Globus pallidus (tissue), 1 donor: ENCODE measurements at places on chromosomes 12 and 14.

DNA sequence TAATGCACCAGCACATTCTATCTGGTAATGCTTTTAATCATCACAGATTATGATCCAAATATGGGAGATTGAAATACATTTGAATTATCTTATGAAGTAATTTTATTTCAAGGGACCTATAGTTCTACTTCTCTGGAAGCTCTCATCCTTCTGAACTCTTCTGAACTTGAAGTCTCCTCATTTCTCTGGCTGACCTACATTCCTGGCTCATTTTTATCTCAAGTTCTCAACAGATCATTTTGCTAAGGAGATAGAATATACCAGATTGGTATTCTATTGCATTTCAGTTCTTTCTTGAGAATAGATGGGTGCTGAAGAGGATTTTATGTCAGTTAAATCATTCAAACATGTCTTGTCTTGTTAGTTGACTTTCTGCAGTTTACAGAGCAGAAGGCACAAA, 7.9 kb downstream of the HMGA2 start:
- no peak for DNase-seq

DNA sequence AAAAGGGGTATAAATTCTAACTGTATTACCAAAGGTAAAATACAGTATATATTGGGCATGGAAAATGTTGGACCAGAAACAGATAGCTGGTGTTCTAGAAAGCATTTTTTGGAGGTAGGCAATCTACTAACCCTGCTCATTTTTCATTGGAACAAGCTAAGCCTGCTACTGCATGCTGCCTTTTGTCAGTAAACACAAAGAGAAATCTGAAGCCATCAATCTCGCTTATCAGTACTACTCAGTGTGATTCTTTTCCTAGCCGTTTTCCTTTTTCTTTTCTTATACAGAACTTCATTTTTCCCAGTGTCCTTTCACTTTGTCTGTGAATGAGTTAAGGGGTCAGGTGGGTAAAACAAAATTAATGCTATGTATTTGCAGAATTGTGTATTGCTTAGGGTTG, 312.3 kb downstream of the NPAS3 start:
- no peak for DNase-seq

- no peak for DNase-seq
Measured at GRCh38 chr14:101480747-101481530, 80.4 kb upstream of the DIO3 start.

- DNase-seq, result peak; percentile 83
Measured at GRCh38 chr14:64671591-64671990, 32.6 kb upstream of the PLEKHG3 start.

DNA sequence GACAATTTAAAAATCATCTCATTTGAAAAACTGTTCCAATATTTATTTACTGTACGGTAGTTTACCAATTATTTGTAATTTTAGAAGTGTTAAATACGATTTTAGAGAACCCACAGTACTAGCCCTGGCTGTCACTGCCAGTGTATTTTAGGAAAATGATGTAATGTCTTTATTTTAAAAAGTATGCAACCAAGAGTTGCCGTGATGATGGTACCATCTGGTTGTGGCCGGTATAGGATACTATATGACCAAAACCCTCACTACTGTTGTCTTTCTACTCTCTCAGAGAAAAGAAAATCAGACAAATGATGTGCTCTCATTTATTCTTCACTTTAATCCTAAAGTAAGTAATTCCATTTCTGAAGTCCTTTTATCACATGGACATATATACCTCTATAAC, 395.0 kb downstream of the FOXG1 start:
- no peak for DNase-seq

- DNase-seq, result no peak
Measured at GRCh38 chr12:91173124-91173523, 9.5 kb downstream of the DCN start.

DNA sequence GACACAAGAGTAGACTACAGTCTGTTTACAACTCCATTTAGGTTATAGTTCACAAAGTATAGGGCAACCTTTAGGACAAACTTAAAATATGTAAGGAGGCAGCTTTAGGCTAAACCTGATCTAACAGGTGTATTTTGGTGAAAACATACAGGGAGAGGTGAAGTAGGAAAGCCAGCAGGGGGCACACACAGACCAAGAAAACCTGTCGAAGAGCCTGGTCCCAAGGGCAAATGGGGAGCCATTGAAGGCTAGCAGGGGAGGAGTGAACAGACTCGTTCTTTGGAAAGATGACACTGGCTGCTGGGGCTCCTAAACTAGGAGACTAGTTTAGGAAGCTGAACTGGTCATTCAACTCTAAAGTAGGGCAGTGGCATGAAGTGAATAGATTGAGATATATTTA, 138.8 kb upstream of the WSCD2 start:
- DNase-seq, result no peak

GRCh38 chr12:28830491-28830890, 318.6 kb upstream of the FAR2 start:
- DNase-seq, result no peak

GRCh38 chr12:130952171-130952954, 1.3 kb upstream of the ADGRD1 start:
- DNase-seq, result no peak

DNA sequence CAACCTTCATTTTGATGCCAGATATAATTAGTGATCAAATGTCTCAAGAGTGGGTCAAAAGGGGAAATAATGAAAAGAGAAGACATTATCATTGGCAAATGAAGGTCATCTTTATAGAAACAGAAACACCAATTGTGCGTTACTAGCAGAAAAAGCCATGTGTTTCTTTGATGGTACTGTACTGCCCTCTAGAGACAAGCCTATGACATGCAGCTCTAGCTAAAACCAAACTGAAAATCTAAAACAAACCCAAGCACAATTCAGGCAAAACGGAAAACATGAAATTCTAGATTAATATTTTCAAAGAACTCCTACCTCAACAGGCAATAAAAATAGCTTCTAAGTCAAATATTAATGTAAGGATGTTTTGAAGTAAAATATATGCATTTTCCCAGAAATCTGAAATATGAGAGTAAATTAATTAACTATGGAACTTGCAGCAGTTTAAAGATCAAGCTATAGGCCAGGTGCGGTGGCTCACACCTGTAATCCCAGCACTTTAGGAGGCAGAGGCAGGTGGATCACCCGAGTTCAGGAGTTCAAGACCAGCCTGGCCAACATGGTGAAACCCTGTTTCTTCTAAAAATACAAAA, 115.4 kb downstream of the KLHL28 start:
- DNase-seq, result peak; percentile 47

DNA sequence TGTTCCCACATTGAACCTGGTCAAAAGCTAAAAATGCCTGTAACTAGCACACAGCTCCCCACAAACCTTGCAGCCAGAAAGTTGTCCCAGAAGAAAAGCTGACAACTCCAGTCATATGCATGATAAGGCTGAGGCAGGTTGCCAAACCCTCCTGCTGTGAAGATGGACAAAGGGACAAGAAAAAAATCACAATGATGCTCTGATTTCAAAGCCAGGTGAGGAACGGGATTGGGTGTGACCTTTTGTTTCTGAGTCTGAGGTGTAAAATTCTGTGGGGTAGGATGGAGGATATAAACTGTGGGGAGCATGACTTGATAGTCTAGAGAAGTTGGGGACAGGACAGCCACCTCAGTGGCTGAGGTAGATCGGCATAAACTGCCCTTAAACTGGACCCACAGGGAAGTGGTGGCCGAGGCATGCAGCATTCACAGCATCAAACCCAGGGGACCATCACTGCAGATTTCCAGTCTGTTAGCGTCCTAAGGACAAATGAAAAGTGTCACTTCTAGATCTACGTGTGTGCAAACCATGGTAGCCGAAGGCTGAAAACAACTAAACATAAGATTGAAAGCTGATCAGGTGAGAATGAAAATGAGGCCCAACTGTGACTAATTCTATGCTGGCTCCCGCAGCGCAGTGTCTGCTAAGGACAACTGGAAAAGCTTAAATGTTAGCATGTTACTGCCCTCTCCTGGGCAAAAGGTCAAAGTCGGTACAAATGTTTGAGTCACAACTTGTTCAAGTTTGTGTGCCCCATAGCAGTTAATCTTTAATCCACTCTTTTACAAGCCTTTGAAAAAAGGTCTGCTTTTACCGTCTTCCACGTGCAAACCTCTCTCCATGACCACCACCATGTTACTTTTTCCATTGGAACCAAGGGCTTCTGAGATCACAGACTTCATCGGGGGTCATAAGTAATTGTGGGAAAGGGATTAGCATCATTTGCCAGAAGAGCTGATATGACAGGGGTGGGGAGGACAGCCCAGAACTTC, 39.8 kb downstream of the GRIN2B start:
- peak; percentile 43 for DNase-seq

- DNase-seq, result no peak
Measured at GRCh38 chr12:124484526-124484953, 82.9 kb downstream of the NCOR2 start.

GRCh38 chr14:71245659-71246361, 338.6 kb downstream of the PCNX1 start:
- DNase-seq, result no peak

DNA sequence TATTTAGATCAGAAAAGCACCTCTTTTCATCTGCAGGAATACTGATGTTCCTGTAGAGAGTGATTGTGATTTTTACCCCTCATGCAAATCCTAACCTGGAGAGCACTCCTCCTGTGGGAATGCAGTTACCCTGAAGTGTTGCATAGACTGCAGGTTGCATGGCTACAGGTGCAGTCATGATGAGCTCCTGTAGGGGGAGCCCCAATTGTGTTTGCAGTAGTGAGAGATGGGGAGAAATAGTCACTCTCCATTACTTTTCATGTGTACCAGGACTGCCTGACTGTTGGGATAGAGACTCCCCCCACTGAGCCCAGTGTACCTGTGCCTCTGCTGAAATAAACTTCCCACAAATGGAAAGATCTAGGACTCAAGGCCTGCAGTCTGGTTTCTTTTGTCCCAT, 1086.5 kb downstream of the SLC6A15 start:
- DNase-seq, result peak; percentile 37

GRCh38 chr14:92645841-92646478, 102.5 kb downstream of the LGMN start:
- DNase-seq, result no peak

DNA sequence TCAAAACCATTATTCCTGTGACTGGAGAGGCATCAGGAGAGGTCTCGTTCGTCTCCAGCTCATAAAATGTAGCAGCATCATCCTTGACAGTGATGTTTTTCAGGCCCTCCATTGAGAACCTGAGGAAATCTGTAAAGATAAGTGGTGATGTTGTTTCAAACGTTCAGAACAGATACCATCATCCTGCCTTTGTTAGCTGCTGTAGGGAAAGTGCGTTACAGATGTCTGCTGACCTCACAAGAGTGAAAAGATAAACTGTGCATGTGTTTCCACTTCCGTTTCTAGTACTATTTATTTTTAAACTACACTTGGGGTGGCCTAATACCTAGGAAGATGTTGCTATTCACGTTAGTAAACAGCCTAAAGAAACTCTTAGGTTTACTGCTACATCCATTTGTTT, 28.4 kb downstream of the BCL2L14 start:
- no peak for DNase-seq

DNA sequence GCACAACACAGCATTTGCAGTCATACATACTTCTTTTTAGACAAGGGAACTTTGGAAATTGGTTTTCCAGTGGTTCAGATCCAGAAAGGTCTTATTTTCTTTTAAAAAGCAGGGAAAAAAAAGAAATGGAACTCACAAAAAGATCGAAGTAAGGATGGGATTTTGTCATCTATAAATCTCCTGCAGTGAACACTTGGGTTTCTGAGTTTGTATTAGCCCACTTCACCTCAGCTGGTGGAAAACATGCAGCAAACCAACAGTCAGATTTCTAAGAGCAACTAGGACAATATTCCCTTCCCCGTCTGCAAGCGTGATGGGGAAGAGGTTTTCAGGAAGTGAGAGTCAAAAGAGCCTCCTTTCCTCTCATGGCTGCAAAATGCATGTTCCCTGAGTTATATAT, 4.6 kb downstream of the MYF5 start:
- DNase-seq, result no peak

DNA sequence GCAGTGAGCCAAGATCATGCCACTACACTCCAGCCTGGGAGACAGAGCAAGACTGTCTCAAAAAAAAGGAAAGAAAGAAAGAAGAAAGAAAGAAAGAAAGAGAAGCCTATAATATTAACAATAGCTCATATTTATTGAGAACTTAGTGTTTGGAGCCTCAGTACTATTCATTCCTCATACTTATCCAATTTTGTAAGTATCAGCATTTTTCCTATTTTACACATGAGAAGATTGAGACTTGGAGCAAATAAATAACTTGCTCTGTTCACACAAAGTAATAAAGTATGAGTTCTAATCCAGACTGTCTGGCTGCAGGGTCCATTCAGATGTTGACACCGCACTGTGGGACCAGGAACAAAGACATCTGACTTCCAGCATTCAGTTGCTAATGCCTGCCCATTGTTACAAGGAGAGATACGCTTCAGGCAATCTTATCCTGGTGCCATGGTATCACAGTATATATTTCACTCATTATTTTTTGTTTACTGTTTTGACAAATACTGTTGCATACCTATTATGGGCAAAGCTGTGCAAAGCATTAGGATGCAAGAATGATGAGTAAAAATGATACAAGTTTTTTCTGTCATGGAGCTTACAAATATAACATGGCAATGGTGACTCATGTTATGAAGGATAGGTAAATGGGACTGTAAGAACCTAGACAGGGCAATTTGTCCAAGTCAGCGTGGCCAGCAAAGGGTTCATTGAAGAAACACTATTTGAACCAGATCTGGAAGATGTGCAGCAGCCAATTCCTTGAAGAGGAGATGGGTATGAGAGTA, 21.4 kb upstream of the TMTC2 start:
- no peak for DNase-seq

DNA sequence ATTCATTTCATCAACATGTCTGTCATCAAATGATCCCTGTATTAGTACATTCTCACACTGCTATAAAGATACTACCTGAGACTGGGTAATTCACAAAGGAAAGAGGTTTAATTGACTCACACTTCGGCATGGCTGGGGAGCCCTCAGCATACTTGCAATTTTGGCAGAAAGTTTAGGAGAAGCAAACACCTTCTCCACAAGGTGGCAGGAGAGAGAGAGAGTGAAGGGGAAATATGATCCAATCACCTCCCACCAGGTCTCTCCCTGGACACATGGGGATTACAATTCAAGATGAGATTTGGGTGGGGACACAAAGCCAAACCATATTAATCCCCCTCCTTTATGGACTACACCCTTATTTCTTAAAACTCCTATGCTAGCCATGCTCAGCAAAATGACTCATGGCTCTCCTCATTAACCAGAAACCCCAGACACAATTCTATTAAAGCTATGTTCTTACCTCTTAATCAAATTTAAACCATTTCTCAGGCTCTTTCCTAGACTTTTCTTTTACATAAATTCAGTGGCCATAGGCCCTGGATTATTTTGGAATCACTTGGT, 932.3 kb downstream of the FLRT2 start:
- DNase-seq, result no peak

- DNase-seq, result no peak
Measured at GRCh38 chr14:105497671-105498429, 6.8 kb downstream of the TEDC1 start.

DNA sequence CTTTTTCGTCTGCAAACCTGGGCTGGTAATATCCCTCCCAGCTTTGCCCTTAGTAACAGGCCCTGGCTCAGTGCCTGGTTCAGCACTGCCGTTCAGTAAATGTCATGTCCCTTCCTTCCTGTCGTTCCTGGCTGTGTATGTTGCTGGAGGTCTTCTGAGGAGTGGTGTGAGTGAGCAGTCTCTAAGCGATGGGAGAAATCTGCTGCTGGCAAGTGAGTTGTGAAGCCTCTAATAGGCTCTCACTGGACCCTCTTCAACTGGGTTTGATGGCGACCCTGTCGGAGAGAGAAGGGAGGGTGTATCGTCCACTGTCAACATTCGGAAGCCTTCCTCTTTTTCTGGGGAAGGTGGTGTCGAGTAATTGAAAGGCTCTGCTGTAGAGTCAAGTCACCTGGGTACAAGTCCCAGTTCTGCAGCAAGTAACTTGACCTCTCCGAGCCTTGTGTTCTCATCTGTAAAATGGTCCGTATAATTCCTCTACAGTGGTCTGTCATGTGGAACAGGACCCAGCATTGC, 62.8 kb downstream of the HRK start:
- DNase-seq, result peak; percentile 21
